ENCODE measurements at places on chromosomes 3 and 15.
A peak's percentile ranks its signal among the peaks of the same experiment; 100 is the strongest.

GRCh38 chr3:29972320-29972993 lies 633.9 kb upstream of the TGFBR2 start:
- DNase-seq: peak; percentile 93

- peak; percentile 74 for DNase-seq
Observed at GRCh38 chr15:48440084-48440483, 108.9 kb downstream of the DUT start.

GRCh38 chr3:161406594-161407555 lies 35.6 kb upstream of the SPTSSB start:
- DNase-seq: no peak

- DNase-seq: no peak
Observed at GRCh38 chr3:53554559-53555067, 60.2 kb downstream of the CACNA1D start.

DNA sequence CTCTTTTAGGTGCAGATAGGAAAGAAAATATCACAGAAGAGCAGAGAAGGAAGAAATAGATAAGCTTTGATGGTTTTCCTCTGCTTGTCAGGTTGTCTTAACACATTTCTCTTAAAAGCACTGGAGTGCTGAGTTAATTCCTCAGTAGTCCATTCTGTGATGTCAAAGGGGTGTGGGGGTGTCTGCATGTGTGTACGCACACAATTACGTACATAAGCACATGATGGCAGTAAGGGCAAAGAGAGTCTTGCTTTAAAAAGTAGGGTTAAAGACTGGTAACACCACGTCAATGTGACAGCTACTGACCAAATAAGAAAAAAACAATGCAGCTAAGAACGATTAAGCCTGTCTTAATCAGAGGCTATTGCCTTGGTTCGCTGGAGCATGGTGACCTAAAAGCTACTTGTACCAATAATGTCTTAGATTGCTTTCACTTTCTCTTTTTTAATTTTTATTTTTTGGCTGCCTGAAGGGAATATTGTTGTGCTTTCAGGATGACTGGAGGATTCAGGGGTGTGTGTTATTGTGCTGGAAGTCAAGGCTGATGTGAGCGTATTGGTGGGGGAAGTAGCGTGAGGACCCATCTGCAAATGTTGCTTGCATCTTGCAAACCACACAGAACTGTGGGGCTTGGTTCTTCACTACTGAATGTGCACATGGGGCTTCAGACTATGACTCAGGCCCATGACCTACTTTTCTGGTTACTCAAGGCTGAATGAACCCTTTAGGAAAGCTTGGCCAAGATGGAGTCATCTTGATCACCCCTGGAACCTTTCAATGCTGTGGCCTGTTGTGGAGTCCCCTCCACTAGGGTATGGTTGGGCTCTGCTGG lies 417.8 kb upstream of the TPM1 start:
- DNase-seq: peak; percentile 37

DNA sequence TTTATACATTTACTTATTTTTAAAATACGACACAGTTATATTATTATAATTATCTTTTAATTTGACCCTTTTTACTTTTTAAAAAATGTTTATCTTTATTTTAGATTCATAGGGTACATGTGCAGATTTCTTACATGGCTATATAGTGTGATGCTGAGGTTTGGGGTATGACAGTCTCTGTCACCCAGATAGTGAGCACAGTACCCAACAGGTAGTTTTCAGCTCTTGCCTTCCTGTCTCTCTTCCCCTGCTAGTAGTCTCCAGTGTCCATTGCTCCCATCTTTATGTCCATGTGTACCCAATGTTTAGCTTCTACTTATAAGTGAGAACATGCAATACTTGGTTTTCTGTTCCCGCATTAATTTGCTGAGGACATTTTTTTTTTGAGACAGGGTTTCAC lies 21.8 kb upstream of the KCNMB2 start:
- DNase-seq: no peak

- DNase-seq: peak; percentile 82
Observed at GRCh38 chr15:80494351-80494751, 90.2 kb downstream of the ARNT2 start.

GRCh38 chr15:25901811-25902605 lies 38.9 kb upstream of the ATP10A start:
- no peak for DNase-seq

DNA sequence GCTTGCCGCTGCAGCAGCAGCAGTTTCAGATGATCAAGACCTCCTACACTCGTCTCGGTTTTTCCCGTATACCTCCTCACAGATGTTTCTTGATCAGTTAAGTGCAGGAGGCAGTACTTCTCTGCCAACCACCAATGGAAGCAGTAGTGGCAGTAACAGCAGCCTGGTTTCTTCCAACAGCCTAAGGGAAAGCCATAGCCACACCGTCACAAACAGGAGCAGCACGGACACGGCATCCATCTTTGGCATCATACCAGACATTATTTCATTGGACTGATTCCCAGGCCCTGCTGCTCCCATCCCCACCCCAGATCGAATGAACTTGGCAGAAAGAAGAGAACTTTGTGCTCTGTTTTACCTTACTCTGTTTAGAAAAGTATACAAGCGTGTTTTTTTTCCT lies 17.6 kb downstream of the CALML4 start:
- peak; percentile 85 for DNase-seq

- DNase-seq: no peak
Observed at GRCh38 chr3:13850161-13850945, 29.5 kb downstream of the WNT7A start.

DNA sequence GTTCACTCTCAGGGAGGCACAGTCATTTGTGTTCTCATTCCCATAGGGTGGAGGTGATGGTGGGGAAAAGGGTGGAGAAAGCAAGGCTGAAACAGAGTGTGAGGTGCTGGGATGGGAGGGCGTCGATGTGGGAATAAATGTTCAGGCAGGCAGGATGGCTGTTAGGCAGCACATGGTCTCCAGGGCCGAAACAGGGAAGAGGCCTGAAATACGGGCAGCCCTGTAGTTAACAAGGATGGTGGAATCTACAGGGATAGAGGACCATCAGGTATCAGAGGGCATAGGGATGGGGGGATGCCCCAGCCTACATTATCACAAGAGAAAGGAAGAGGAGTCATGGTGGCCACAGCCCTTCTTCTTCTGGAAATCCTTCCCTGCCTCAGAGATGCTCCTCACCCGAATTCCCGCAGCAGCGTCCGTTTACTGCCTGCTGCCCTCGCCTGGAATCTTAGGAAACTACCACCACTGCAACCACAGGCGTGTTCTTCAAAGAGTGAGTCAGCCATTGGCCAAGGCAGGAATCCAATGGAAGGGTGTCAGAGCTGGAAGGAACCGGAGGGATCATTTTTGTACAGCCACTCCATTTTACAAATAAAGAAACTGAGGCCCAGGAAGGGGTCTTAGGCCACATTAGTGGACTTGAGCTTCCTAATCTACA lies 49.7 kb upstream of the POMGNT2 start:
- DNase-seq: peak; percentile 88

DNA sequence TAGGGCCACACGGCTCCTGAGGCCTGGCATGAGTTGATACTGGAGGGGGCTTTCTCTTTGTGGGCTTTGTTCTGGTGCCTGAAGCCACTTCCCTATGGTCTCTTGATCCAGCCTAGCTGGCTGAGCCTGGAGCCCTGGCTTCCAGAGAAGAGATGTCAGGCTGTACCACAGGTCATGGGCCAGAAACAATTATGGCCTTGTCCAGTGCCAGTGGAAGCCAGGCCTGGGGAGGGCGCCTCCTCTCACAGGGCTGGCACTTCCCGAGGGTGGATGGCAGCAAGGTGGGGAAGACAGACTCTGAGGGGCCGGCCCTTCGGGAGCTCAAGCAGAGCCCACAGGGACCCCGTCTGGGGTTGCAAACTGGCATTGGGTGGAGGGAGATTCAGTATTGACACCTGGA lies 34.9 kb upstream of the ACAD9 start:
- DNase-seq: no peak

DNA sequence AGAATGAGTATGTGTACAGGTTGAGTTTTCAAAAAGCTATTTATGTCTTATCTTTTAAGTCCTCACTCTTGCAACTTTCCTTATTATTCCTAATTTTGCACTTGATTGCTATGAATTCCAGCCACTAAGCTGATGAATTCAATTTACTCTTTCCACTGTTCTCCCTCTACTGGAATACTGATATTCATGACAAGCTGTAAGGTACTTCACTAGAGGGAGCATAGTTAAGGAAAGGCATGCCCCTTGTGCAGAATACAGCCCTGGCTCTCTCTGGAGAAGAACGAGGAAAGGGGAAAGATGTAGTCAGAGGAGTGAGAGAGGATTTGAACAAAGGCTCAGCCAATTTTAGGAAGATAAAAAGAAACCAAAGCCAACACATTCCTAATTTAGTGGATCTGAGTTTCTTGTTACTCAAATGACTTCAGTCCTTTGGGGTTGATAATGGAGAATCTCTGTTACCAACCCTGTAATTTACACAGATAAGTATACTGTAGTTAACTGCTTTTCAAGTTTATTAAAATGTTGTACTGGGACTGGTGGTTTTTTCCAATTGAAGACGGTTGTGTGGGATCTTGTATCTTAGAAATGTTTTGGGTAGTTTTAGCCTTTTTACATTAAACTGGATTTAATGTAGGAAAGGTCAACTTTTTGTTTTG lies 4.0 kb downstream of the SCAANT1 start:
- no peak for DNase-seq

GRCh38 chr15:83158393-83158792 lies 49.2 kb downstream of the HDGFL3 start:
- DNase-seq: no peak

DNA sequence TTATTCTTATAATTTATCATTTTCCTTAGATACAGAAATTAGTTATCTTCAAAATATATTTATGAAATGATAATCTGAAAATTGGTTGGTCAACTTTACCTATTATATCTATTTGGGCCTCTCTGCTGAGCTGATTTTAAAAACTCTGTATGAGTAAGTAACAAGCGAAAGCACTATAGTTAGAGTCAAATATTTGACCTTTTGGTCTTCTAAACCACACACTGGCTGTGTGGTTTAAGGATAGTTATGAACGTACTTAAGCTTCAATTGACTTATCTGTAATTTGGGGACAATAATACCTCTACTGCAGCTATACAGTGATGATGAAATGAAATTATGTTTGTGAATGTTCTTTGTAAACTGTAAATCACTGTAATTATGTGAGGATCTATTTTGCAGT lies 763.9 kb upstream of the GRM7 start:
- no peak for DNase-seq

GRCh38 chr3:74048699-74049098 lies 424.0 kb upstream of the PDZRN3 start:
- no peak for DNase-seq

- DNase-seq: no peak
Observed at GRCh38 chr3:41041462-41041861, 157.8 kb upstream of the CTNNB1 start.

DNA sequence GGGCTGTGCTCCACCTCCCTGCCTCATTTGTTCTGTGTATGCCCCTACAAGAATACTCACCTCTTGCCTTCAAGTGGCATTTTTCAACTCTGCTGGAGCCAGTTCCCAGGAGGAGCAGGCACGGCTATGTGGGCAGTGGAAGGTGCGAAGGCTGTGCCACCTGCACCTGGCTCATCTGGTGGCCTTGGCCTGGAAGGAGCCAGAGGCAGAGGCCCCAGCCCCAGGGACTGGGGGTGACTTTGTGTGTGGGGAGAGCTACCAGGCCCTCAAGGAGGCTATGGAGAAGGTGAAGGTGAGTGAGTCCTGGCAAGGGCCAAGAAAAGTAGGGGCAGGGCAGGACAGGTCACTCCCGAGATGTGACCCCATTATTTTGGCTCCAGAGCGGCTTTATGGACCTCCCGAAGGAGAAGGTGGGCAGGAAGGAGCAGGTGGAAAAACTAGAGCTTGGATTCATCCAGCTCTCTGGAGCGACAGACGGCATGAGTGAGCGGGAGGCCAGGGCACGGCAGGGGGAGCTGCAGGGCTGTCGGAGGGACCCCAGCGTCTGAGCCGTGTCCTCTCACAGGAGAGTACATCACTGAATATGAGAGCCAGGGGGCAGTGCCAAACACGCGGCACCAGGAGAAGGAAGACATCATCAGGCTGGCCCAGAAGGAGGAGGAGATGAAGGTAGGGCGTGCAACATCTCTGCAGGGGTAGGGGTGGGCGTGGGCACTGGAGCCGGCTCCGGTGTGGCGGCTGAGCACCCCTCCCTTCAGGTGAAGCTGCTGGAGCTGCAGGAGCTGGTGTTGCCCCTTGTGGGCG lies 57.3 kb upstream of the UBE2Q2 start:
- DNase-seq: peak; percentile 30

- DNase-seq: no peak
Observed at GRCh38 chr3:50516440-50516871, 13.0 kb upstream of the CACNA2D2 start.

GRCh38 chr3:157573780-157574378 lies 70.7 kb upstream of the VEPH1 start:
- no peak for DNase-seq

DNA sequence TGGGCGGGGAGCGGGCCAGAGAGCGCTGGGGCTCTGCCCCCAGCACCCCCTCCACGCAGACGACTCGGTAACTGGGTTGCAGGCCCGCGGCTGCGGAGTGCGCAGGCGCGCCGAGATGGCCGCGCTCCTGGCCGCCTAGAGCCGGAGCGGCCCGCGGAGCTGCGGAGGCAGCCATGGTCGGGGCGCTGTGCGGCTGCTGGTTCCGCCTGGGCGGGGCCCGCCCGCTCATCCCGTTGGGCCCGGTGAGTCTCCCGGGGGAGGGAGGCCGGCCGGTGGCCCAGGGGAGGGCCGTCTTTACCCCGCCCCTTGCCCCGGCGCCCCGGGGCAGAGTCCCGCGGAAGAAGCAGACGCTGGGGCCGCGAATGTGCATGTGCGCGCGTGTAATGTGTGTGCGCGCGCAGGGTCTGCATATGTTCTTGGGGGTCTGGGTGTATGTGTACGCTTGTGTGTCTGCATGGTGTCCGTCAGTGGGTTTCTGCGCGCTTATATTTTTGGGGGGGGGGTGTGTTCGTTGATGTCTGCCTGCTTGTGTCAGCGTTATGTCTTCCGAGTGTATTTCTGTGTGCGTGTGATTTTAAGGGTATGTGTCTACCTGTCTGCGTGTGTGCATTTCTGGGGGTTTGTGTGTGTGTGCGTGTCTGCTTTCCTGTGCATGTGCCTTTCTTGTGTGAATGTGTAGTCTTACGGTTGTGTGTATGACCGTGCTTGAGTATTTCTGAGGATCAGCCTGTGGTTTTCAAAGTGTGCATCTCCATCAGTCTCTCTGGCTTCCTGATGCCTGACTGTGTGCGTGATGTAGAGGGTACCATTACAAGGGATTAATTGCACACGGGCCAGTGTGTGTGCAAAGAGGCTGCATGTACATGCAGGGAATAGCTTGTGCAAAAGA lies at the start of gene ABHD14A:
TSS of gene ABHD14A (plus strand) at position 102 of the 889 bp plus-strand sequence. CDS start at position 174, 72 bp downstream.
- peak; percentile 74 for DNase-seq

DNA sequence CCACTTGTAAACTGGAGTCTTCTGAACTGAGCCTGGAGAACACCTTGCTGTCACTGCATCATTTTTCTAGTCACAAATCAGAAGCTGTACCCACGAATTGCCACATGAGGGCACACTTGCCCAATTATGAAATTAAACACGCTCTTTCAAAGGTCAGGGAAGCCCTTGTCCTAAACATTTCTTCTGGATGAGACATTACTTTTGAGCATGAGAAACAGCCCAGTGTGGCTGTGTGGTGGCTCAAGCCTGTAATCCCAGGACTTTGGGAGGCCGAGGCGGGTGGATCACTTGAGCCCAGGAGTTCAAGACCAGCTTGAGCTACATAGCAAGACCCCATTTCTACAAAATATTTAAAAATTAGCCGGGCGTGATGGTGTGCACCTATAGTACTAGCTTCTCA lies 27.5 kb upstream of the CFAP161 start:
- DNase-seq: peak; percentile 90

All from cardiac fibroblast (primary cell).